ENCODE measurements at places on chromosomes 13 and 19.

- DNase-seq: no peak
Observed at GRCh38 chr19:39408392-39409207, 2.0 kb downstream of the ZFP36 start.

DNA sequence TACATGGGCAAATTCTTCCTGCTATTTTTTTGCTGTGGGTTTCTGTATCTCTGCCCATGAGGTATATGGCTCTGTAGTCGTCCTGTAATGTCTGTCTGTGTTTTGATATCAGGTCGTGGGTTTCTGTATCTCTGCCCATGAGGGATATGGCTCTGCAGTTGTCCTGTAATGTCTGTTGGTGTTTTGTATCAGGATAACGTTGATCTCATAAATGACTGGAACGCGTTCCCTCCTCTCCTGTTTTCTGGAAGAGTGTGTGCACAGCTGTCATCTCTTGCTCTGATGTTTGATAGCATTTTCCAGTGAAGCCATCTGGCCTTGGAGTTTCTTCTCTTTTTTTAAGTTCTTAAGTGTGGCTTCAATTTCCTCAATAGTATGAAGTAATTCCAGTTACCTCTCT is 57.2 kb downstream of the SOX1 start:
- no peak for DNase-seq

GRCh38 chr13:44267980-44268379 is 105.6 kb upstream of the SERP2 start:
- DNase-seq: no peak

GRCh38 chr13:30366088-30366487 is 56.2 kb upstream of the UBE2L5 start:
- no peak for DNase-seq

GRCh38 chr13:59734393-59734792 is 429.3 kb downstream of the DIAPH3 start:
- no peak for DNase-seq

DNA sequence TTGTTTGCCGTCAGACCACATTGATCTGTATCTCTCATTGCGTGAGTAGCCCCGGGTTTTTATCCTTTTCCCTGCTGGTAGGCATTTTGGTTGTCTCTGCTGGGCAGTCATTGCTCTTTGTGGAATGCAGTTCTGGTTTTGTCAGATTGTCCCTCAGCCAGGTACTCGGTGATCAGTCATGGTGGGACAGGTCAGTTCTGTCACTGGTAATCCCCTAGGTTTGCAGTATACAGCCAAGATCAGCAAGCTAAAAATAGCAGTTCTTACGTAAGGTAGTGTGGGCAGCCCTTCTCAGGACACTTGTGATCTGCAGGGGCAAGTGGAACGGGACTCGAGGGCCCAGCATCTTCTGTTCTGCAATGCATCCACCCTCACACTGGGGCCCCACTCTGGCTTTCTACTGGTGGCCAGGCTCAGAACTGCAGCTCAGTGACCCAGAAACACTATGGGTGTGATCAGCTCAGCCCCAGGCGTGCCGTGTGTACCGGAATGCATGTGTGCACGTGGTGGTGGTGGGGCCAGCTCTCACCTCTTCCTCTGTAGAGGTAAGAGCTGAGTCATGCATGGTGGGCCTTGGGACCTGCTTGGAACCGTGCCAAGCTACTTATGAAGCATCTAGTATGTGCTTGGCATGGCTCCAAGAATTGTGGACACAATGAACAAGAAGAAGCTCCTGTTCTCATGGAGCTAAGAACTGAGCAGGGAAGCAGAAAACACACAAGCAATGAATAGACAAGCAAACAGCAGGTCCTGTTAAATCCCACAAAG is 6.3 kb downstream of the PLEKHF1 start:
- peak; percentile 82 for DNase-seq

DNA sequence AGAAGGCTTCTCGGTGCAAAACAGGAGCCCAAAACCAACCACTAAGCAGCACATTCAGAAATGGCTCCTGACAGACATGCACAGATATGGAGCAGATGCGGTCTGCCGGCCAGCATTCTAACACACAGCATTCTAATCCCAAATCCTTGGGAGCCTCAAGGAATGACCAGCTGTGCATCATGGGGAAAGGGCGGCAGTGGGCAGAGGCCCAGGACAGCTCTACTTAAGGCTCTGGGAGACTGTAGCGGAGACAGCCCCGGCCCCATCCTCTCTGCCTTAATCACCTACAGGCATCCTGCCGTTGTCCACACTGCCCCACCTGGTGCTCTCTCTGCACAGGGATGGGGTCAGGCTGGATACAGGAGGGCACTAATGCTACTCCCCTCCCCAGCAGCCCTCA is 1016.0 kb downstream of the UQCRFS1 start:
- no peak for DNase-seq

DNA sequence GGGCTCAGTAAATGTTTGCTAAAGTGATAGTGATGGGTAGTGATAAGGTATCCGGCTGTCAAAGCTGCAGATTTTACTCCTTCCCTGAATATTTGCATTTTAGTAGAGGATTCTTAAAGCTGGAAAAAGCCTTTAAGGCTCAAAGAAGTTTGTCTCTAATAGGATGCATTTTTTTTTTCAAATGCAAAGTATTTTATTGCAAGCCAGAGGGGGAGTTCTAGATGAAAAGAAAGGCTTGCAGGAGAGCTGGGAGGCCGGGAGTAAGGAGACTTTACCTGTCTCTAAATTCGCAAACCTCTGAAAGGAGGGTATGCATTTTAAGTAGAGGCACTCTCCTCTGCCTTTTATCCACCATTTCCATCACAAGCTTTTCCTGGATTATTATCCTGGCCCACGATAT is 100.7 kb upstream of the FNDC3A start:
- DNase-seq: no peak

DNA sequence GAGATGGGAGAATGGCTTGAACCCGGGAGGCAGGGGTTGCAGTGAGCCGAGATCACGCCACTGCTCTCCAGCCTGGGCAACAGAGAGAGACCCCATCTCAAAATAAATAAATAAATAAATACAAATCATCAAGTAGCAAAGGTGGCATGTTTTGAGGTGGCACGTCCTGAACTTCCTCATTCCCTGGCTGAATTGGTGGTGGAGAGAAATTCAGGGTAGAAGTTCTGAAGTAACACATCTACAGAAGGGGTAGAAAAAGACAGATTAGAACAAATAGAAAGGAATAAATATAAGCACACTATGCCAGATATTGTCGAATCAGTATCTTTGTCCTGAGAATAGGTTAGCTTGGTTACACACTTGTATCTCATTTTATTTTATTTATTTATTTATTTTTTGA is 6.3 kb downstream of the IFI30 start:
- DNase-seq: no peak

DNA sequence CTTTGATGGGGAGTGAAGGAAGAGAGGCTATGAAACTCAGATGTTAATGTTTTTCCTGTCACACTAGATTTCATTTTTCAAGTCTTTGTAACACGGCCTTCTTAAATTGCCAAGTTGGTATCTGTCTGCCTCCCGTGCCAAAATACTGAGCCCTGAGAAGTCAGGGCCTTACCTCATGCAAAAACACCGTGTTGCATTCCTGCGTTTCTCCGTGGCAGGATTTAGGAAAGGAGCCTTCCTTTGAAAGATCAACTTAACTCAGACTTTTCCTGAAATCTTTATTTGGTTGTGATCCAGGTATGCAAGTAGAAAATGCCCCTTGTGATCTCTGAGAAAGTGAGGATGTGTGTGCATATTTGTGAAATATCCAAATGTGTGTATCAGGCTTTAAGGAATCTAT is 1291.0 kb upstream of the SLC10A2 start:
- no peak for DNase-seq

DNA sequence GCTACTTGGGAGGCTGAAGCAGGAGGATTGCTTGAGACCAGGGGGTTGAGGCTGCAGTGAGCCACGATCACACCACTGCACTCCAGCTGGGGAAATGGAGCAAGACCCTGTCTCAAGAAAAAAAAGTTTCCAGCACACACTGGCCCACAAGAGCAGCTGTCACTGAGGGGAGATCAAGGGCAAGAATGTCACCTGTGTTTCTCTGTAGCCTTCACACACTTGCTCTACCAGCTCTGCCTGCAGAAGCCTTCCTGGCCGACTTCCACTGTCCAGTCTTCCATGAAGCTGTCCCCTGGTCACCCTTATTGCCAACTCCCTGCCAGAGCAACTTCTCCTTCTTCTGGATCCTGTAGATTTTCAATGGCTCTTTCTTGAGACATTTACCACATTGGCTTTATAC is 158.0 kb downstream of the KCTD15 start:
- DNase-seq: no peak

GRCh38 chr19:2330632-2331284 is 2.3 kb downstream of the SPPL2B start:
- DNase-seq: no peak

- no peak for DNase-seq
Observed at GRCh38 chr19:47003611-47004465, 15.8 kb upstream of the NPAS1 start.

DNA sequence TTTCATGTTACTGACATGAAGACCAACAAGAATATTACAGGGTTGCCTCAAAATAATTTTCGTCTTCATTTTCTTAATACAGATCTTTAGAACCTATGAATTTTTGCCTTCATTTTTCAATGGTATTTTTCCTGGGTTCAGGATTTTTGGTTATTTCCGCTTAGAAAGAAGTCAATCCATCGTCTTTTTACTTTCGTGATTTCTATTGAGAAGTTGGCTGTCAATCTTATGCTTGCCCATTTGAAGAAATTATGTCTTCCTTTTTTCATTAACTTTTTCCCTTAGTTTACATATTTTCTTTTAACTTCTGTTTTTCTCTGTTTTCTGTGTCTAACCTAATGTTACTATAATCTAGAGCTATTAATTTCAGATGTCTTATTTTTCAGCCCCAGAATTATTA is 868.9 kb upstream of the SLC10A2 start:
- DNase-seq: no peak

DNA sequence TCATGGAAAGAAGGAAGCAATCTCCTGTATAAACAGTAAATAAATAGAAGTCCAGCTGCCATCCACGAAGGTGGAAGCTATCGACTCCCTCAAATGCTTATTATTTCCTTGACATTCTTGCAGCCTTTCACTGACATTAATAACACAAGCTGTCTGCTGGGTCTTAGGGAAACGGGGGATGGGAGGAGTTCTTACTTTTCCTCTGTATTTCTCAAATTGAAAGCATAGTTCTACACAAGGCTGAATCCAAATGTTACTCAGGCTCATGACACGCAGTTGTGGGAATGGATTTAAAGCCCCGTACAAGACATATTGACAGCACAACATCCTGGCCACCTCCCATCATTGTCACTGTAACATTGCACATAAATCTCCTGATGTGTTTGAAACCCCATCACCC is 4.0 kb downstream of the SERPINE3 start:
- no peak for DNase-seq

DNA sequence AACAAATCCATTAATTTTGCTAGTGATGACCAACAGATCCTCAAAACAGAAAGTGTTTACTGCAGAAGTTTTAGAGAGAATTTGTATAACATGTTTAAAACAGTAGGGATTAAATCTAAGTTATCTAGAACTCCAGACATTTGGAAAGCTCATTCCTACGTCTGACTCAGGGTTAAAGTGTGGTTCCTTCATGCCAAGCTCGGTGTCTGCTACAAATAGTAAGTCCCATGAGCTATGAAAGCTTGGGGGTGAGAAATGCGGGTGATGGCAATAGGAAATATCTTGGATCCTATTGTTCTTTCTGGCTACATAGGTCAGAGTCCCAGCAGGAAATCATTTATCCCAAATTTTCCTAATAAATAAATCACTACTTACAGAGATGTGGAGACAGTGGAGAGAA is 867.1 kb downstream of the UQCRFS1 start:
- no peak for DNase-seq

- no peak for DNase-seq
Observed at GRCh38 chr13:39025433-39025839, 12.5 kb downstream of the PROSER1 start.

- DNase-seq: no peak
Observed at GRCh38 chr19:46392252-46392801, 21.0 kb downstream of the CCDC8 start.

DNA sequence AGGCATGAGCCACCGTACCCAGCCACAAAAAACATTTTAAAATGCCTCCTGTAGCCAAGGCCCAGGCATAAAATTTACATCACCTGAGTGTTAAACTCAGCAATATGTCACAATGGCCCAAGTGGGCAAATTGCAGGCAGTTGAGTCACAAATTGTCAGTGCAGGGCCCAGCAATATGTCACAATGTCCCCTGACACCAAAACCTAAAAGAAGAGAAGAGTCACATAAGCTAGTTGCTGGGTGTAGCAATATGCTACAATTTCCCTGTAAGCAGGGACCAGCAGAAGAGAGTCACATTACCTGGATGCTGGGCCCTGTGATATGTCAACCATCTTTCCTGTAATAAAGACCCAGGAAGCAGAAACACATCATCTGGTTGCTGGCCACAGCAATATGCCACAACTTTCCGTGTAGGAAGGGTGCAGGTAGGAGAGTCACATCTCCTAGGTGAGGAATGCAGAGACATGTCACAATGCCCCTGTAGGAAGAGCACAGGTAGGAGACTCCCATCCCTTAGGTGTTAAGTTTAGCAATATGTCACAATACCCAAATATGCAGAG is 136.0 kb upstream of the ZNF91 start:
- DNase-seq: no peak
